Left lung (tissue), 14 donors: ENCODE measurements at places on chromosomes 12 and 14.

DNA sequence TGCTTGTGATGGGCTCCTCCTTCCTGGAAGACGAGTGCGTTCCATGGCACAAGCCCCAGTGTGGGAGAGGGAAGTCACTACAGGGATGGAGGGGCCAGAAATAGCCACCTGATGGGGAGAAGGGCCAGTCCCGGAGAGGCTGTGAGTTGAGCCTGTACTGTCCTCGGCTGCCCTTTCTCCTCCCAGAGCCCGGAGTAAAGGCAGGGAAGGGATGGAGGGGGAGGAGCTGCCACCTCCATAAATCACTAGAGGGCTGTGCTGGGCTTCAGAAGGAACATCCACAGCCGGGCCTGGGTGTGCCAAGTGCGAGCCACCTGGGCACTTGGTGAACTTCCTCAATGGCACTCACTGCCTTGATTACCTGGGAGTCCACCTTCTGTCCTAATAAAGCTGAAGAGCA is 110.1 kb downstream of the RBM19 start:
- DNase-seq, result no peak
- no peaks in the 10 kb centered on the region for H3K36me3 ChIP-seq
- no peak overlapping the region for H3K27ac ChIP-seq
- H3K27me3 ChIP-seq, result no peaks in the 10 kb centered on the region
- no peaks in the 10 kb centered on the region for H3K4me1 ChIP-seq

- no peak for DNase-seq
- no peaks in the 10 kb centered on the region for H3K27me3 ChIP-seq
- H3K36me3 ChIP-seq, result no peaks in the 10 kb centered on the region
- no peaks in the 10 kb centered on the region for H3K4me1 ChIP-seq
- H3K27ac ChIP-seq, result no peak overlapping the region
Observed at GRCh38 chr12:59904874-59905521, 309.2 kb downstream of the SLC16A7 start.

DNA sequence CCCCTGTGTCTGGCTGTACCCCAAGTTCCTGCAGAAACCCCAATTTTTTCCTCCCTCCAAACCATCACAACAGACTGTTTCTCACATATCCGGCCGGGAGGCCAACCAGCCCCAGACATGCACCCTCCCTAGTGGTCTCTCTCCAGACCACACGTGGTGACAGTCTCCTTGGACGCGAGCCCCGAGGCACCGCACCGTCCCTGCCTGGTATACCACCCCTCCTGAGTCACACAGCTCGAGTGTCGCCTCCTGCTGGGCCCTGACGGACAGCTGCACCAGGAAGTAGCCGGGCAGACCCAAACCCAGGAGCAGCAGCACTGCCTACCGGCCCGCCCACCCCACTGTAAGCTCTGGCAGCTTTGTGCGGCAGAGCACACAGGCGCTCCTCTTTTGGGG is 97.4 kb downstream of the RFLNA start:
- H3K4me3 ChIP-seq, result no peak overlapping the region
- peak; percentile 86 for DNase-seq
- H3K27ac ChIP-seq, result peak overlapping the region; percentile 91
- H3K4me1 ChIP-seq, result peaks cover 86% of the 10 kb centered on the region
- no peaks in the 10 kb centered on the region for H3K27me3 ChIP-seq

- peaks cover 92% of the 10 kb centered on the region for H3K27me3 ChIP-seq
- no peaks in the 10 kb centered on the region for H3K36me3 ChIP-seq
- H3K4me1 ChIP-seq, result peaks cover 31% of the 10 kb centered on the region
- H3K4me3 ChIP-seq, result no peak overlapping the region
- no peak for DNase-seq
Observed at GRCh38 chr12:116876151-116876869, 4.9 kb downstream of the HRK start.

GRCh38 chr14:37272569-37272968 is 74.8 kb downstream of the MIPOL1 start:
- H3K27me3 ChIP-seq, result no peaks in the 10 kb centered on the region
- DNase-seq, result no peak

- H3K36me3 ChIP-seq, result no peaks in the 10 kb centered on the region
- no peaks in the 10 kb centered on the region for H3K4me1 ChIP-seq
- H3K4me3 ChIP-seq, result peak overlapping the region; percentile 73
- peak overlapping the region; percentile 94 for H3K27ac ChIP-seq
Observed at GRCh38 chr12:133129368-133130037, 571 bp downstream of the ZNF891 start.

GRCh38 chr12:44078273-44078672 is 242.4 kb downstream of the TMEM117 start:
- H3K4me1 ChIP-seq, result no peaks in the 10 kb centered on the region
- H3K36me3 ChIP-seq, result no peaks in the 10 kb centered on the region
- no peak for DNase-seq
- no peak overlapping the region for H3K4me3 ChIP-seq
- H3K27me3 ChIP-seq, result no peaks in the 10 kb centered on the region
- no peak overlapping the region for H3K27ac ChIP-seq

DNA sequence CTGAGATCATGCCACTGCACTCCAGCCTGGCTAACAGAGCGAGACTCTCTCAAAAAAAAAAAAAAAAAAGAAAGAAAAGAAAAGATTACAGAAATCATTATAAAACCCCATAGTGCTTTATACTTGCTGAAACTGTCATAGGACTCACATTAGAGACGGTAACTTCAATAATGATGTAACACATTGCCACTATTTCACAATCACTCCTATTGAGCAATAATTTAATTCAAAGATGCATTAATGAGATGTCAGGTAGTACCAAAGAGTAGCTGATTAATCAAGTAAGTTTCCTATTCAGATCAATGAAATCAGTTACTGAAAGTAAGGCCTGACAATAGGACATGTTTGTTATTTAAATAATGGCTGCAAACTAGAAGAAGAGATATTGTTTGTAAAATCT is 751.5 kb upstream of the ALG10B start:
- H3K36me3 ChIP-seq, result no peaks in the 10 kb centered on the region
- no peak for DNase-seq
- no peak overlapping the region for H3K27ac ChIP-seq
- no peaks in the 10 kb centered on the region for H3K4me1 ChIP-seq
- no peak overlapping the region for H3K4me3 ChIP-seq

DNA sequence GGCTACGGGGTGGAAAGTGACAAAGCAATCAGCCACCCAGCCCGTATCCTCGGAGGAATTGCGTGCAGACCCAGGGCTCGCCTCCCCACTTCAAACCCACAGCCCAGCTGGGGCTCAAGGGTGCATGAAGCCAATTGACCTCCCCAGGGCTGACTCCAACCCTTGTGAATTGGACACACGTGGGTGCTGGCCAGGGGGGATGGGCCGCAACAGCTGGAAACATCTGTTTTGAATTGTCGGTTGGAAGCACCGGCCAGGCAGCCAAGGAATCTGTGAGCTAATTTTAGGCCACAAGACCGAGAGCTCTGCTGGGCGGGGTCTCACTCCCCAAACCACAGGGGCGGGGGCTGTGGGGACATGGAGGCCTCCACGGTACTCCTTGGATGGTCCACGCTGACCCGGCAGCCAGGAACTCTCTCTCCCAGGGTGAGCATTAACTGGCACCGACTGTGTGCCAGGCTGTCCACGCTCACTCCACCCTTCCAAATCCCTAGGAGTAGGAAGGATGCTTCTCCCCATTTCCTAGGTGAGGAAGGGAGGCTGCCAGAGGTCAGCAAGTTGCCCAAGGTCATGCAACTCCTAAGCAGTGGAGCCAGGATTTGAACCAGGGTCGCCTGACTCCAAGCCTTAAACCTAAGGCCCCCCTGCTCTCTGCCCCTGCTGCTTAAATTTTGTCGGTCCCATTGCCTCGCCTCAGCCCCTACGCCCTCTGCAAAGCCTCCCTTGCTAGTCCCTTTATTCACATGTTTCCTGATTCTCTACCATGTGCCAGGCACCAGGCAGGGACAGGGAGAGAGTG is 11.9 kb upstream of the TMEM119 start:
- H3K27ac ChIP-seq, result no peak overlapping the region
- peaks cover 4% of the 10 kb centered on the region for H3K27me3 ChIP-seq
- peak; percentile 77 for DNase-seq
- H3K36me3 ChIP-seq, result no peaks in the 10 kb centered on the region
- H3K4me1 ChIP-seq, result peaks cover 31% of the 10 kb centered on the region

- H3K4me3 ChIP-seq, result no peak overlapping the region
- no peaks in the 10 kb centered on the region for H3K27me3 ChIP-seq
- no peaks in the 10 kb centered on the region for H3K36me3 ChIP-seq
- H3K4me1 ChIP-seq, result peaks cover 15% of the 10 kb centered on the region
Observed at GRCh38 chr12:12909995-12910420, 18.6 kb downstream of the GPRC5A start.

- H3K36me3 ChIP-seq, result no peaks in the 10 kb centered on the region
- H3K27ac ChIP-seq, result no peak overlapping the region
- no peaks in the 10 kb centered on the region for H3K27me3 ChIP-seq
- no peak overlapping the region for H3K4me3 ChIP-seq
- H3K4me1 ChIP-seq, result no peaks in the 10 kb centered on the region
Observed at GRCh38 chr14:34190717-34191116, 239.8 kb upstream of the EGLN3 start.

GRCh38 chr14:34053666-34054065 is 102.8 kb upstream of the EGLN3 start:
- no peaks in the 10 kb centered on the region for H3K4me1 ChIP-seq
- no peaks in the 10 kb centered on the region for H3K36me3 ChIP-seq
- no peaks in the 10 kb centered on the region for H3K27me3 ChIP-seq

- no peak overlapping the region for H3K4me3 ChIP-seq
- DNase-seq, result no peak
- H3K27ac ChIP-seq, result peak overlapping the region; percentile 39
- H3K36me3 ChIP-seq, result no peaks in the 10 kb centered on the region
- no peaks in the 10 kb centered on the region for H3K4me1 ChIP-seq
- no peaks in the 10 kb centered on the region for H3K27me3 ChIP-seq
Observed at GRCh38 chr12:14836336-14837210, 6.8 kb downstream of the ART4 start.

GRCh38 chr12:124185971-124186686 is 108.8 kb upstream of the RFLNA start:
- H3K4me1 ChIP-seq, result peaks cover 13% of the 10 kb centered on the region
- no peak overlapping the region for H3K27ac ChIP-seq
- H3K36me3 ChIP-seq, result no peaks in the 10 kb centered on the region
- no peak for DNase-seq
- H3K27me3 ChIP-seq, result no peaks in the 10 kb centered on the region

GRCh38 chr14:79971330-79971729 is 240.0 kb downstream of the DIO2 start:
- DNase-seq, result no peak
- H3K27ac ChIP-seq, result no peak overlapping the region
- no peaks in the 10 kb centered on the region for H3K4me1 ChIP-seq
- H3K27me3 ChIP-seq, result no peaks in the 10 kb centered on the region
- H3K4me3 ChIP-seq, result no peak overlapping the region

GRCh38 chr14:96590190-96590864 is 88.1 kb downstream of the PAPOLA start:
- DNase-seq, result no peak
- no peaks in the 10 kb centered on the region for H3K36me3 ChIP-seq
- H3K4me3 ChIP-seq, result no peak overlapping the region
- H3K4me1 ChIP-seq, result peaks cover 5% of the 10 kb centered on the region
- no peak overlapping the region for H3K27ac ChIP-seq
- peaks cover 85% of the 10 kb centered on the region for H3K27me3 ChIP-seq

- H3K36me3 ChIP-seq, result no peaks in the 10 kb centered on the region
- DNase-seq, result peak; percentile 46
- peaks cover 23% of the 10 kb centered on the region for H3K4me1 ChIP-seq
- H3K27ac ChIP-seq, result peak overlapping the region; percentile 28
- H3K27me3 ChIP-seq, result no peaks in the 10 kb centered on the region
- H3K4me3 ChIP-seq, result no peak overlapping the region
Observed at GRCh38 chr12:122961531-122962329, 4.5 kb downstream of the ABCB9 start.

GRCh38 chr14:97776890-97777558 is 979.8 kb downstream of the VRK1 start:
- no peaks in the 10 kb centered on the region for H3K36me3 ChIP-seq
- no peak overlapping the region for H3K27ac ChIP-seq
- H3K4me1 ChIP-seq, result no peaks in the 10 kb centered on the region
- H3K27me3 ChIP-seq, result no peaks in the 10 kb centered on the region
- H3K4me3 ChIP-seq, result no peak overlapping the region
- no peak for DNase-seq

GRCh38 chr12:78489990-78490389 is 374.6 kb upstream of the SYT1 start:
- DNase-seq, result no peak
- no peak overlapping the region for H3K4me3 ChIP-seq
- no peaks in the 10 kb centered on the region for H3K36me3 ChIP-seq
- H3K4me1 ChIP-seq, result no peaks in the 10 kb centered on the region
- H3K27ac ChIP-seq, result no peak overlapping the region

GRCh38 chr14:53295372-53295771 is 142.2 kb upstream of the DDHD1 start:
- H3K4me3 ChIP-seq, result no peak overlapping the region
- H3K27ac ChIP-seq, result no peak overlapping the region
- H3K27me3 ChIP-seq, result no peaks in the 10 kb centered on the region
- DNase-seq, result no peak

DNA sequence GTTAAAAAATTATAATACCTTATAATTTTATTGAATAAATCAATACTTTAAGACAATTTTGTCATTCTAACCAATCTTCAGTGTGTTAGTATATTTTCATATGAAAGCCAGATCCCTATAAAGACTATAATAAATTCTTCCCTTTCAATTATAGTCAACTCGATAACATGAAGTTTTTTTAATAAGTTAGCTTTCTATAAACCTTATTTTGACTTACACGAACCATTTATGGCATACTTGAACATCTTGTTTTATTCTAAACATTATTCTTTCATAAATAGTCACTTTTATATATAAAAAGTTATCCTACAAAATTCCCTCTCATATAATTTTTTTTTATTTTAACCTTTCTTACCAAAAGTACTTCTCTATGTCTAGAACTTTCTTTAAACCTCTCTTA is 1002.3 kb downstream of the TMEM121 start:
- no peak for DNase-seq
- H3K27me3 ChIP-seq, result no peaks in the 10 kb centered on the region
- no peak overlapping the region for H3K4me3 ChIP-seq
- no peaks in the 10 kb centered on the region for H3K4me1 ChIP-seq
- H3K36me3 ChIP-seq, result no peaks in the 10 kb centered on the region
- H3K27ac ChIP-seq, result no peak overlapping the region

GRCh38 chr12:67658486-67658885 is 9.9 kb downstream of the DYRK2 start:
- peaks cover 9% of the 10 kb centered on the region for H3K4me1 ChIP-seq
- H3K4me3 ChIP-seq, result no peak overlapping the region
- DNase-seq, result no peak
- H3K27ac ChIP-seq, result no peak overlapping the region

GRCh38 chr14:24329736-24330135 is 5.1 kb downstream of the ADCY4 start:
- H3K36me3 ChIP-seq, result no peaks in the 10 kb centered on the region
- no peak overlapping the region for H3K27ac ChIP-seq
- H3K4me3 ChIP-seq, result no peak overlapping the region
- peaks cover 81% of the 10 kb centered on the region for H3K4me1 ChIP-seq
- peak; percentile 92 for DNase-seq

DNA sequence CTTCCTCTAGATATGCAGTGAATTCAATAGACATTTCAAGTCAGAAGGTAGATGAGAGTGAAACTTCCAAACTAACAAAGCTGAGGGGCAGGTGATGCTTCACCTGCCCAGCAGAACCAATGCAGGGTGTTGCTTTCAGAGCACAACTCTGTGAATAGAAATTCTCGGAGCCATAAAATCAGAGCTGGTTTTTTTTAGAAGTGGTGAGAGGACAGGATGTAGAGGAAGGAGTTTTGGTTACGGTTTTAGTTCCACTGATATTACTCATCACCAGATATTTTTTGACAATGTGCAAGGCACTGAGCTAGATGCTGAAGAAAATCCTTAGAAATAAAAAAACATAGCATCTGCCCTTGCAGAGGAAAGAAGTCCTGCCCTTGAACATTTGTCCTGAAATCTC is 62.2 kb downstream of the BMP4 start:
- H3K4me1 ChIP-seq, result no peaks in the 10 kb centered on the region
- H3K27me3 ChIP-seq, result no peaks in the 10 kb centered on the region
- DNase-seq, result no peak
- no peak overlapping the region for H3K27ac ChIP-seq
